Stimulated activated CD4-positive, alpha-beta T cell treated with anti-CD3 and anti-CD28 coated beads, Interleukin-2, amount 100 ng/mL, for 4 hours (primary cell): ENCODE measurements at places on chromosomes 7 and 10.

GRCh38 chr10:71882813-71883659 is 32.0 kb upstream of the PSAP start:
- DNase-seq = no peak

- DNase-seq = no peak
Measured at GRCh38 chr10:123537188-123537961, 128.8 kb upstream of the GPR26 start.

GRCh38 chr7:101357433-101357832 is 5.2 kb upstream of the COL26A1 start:
- DNase-seq = no peak

- DNase-seq = no peak
Measured at GRCh38 chr7:102260856-102261255, 25.8 kb upstream of the SH2B2 start.

- no peak for DNase-seq
Measured at GRCh38 chr10:95832216-95833041, 75.3 kb upstream of the CC2D2B start.

DNA sequence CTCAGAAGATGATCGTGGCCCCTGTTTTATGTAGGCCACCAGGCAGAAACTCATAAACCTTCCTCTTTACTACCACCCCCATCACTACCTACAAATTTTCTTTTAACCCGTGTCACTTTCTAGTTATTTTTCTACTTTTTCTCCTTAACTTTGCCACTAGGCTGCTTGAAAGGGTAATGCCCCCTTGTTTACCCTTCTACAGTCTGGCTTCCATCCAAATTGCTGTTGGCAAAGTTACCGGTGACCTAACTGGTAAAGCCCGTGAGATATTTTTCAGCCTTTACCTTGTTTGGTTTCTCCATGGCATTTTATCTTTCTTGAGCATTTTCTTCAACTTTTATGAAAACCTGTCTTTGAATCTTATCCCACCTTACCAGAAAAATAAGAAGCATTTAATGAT is 153.0 kb downstream of the WNT2 start:
- DNase-seq = no peak

DNA sequence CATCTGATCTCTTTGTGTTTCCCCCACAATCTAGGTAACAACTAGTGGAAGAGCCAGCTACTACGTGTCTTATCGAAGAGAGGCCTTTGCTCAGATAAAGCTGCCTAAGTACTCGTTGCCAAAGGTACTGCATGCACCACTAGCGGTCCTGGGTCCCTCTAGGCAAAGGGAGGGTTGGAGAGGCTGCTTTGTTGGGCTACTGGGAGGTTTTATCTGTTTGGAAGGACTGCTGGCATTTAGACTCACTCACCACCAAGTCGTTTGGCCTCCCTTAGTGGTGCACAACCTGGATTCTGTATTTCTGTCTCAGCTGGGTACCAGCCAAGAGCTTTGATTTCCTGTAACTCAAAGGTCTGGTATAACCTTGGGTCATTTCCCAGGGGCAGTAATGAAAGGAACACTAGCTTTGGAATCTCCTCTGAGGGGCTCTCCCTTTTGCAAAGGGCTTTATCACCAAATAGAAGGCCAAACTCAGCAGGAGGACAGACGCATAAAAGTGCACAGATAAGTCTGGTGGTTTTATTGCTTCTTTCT is 498.3 kb downstream of the SORCS3 start:
- no peak for DNase-seq
